ENCODE measurements at places on chromosomes 2 and 18. TPM values are rescaled to one million over a fixed set of nuclear protein-coding genes. Genes with fewer than 3 reads are reported as not detected.

The RETREG2 gene
- 54.8 TPM for total RNA-seq

The PLCD4 gene
- total RNA-seq: 0.89 TPM

The APOB gene
- total RNA-seq: 0.07 TPM

The NEU2 gene
- not detected for total RNA-seq

The RAB6C gene
- total RNA-seq: 0.14 TPM

The ERCC3 gene
- total RNA-seq: 33.1 TPM

The KCNIP3 gene
- 1.5 TPM for total RNA-seq

The ONECUT2 gene
- 6.2 TPM for total RNA-seq

The PNKD gene
- 43.3 TPM for total RNA-seq

The CNDP1 gene
- 0.31 TPM for total RNA-seq

The LYG1 gene
- 1.1 TPM for total RNA-seq

The TIMM21 gene
- 24.9 TPM for total RNA-seq

The MC5R gene
- 0.26 TPM for total RNA-seq

The ATP6V1B1 gene
- total RNA-seq: not detected

The PLA2R1 gene
- 10.5 TPM for total RNA-seq

The DTNB gene
- total RNA-seq: 5.1 TPM
